ENCODE measurements at places on chromosomes 2 and 18.

DNA sequence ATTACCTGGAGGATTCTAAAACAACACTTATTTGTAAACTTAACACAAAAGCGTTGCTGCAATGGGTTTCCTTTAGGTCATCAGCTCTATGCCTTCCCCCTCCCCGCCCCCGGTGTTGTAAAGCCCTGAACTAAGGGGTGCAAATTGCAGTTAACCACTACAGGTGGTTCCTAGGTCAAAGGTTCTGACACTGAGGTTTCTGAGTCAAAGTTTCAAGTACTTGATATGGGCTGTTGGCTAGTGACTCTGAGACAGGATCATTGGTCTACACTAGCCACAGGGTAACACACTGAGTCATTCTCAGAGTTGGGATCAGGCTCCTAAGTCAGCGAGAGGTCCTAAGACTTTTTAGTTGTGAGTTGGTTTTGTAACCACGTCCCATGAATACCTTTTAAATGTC, 15.4 kb downstream of the IL1B start:
- no peak for DNase-seq

- DNase-seq: no peak
Measured at GRCh38 chr2:60413814-60414168, 139.7 kb downstream of the BCL11A start.

DNA sequence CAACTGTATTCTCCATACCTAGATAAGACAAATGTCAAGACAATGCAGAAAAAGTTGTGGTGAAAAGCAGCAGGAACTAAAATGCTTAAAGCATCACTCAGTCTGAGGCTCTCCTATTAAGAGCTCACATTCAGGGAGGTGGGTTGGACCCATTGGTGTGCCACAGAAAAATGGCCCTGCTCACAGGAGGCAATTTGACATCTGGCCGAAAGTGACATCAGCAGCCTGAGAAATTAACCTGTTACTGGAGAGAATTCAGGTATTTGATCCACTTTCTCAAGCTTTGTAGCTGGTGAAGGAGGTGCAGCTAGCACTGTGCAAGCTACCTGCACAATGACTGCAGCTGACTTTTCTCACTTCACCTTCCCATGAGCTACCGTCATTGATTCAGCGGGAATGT, 86.0 kb downstream of the TMEM247 start:
- DNase-seq: no peak

GRCh38 chr2:240906141-240906910, at the start of gene CROCC2:
TSS of gene CROCC2 (plus strand) at chr2:240906336. CDS start at chr2:240906514, 178 bp downstream.
- no peak for DNase-seq

DNA sequence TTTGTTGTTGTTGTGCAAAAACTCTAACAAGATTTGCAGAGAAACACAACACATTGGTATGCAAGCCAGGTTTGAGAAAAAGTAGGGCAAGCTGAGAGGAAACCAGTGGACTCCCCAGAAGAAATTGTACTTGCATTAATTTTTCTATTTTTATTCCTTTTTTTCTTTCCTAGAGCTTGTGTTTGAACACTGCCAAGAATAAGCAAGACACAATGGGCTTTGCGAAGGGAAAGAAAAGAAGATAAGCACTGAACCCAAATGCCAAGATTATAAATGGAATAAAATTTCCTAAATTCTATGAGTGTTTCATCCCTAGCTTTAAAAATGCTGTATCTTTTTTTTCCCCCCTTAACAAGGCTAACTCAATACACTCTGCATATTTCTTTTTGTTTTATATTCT, 17.0 kb upstream of the CYTIP start:
- DNase-seq: no peak
